Caki2 (cell line): ENCODE measurements at places on chromosomes 2 and 18.
A peak's percentile ranks its signal among the peaks of the same experiment; 100 is the strongest.

DNA sequence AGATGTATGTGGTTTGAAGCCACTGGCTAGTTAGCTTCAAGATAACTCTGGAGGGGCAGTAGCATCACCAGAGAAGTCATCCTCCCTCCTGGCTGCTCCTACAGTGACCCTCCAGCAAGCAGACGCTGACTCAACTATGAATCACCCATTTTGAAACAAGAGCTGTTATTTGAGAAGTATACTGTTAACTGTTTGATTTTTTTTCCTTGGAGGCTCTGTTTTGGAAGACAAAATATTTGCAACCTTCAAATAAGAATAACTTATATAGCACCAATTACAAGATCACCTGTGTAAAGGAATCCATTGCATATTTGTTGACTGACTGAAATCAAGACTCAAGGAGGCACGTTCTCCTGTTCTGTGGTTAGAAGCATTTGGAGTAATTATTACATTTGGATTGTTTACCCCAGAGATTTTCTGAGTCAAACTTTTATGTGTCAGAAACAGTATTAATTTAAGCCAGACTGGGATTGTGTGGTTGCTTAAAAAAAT is 313.8 kb downstream of the MTX2 start:
- DNase-seq = peak; percentile 89

GRCh38 chr2:30276455-30276911 is 45.1 kb downstream of the LBH start:
- no peak for DNase-seq

DNA sequence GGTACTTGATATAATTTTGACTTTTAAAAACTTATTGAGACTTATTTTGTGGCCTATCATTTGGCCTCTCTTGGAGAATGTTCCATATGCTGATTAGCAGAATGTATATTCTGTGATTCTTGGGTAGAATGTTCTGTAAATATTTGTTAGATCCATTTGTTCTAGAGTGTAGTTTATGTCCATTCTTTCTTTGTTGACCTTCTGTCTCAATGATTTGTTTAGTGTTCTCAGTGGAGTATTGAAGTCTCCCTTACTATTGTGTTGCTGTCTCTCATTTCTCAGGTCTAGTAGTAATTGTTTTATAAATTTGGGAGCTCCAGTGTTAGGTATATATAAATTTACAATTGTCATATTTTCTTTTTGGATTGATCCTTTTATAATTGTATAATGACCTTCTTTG is 349.6 kb upstream of the CWC22 start:
- no peak for DNase-seq

DNA sequence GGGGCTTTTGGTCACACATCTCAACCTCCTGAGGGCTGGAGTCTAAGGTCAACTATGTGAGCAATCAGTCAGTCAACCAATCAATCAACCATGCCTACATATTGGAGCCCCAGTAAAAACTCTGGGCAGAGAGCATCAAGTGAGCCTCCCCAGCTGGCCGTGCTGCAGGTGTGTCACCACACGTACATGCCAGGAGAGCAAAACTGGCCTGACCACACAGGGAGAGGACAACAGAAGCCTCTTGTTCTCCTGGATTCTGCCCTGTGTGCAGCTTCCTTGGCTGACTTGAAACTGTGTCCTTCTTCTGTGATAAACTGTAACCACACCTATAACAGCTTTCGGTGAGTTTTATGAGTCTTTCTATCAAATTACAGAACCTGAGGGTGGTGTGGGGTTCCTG is 25.9 kb downstream of the GPR35 start:
- DNase-seq = no peak

DNA sequence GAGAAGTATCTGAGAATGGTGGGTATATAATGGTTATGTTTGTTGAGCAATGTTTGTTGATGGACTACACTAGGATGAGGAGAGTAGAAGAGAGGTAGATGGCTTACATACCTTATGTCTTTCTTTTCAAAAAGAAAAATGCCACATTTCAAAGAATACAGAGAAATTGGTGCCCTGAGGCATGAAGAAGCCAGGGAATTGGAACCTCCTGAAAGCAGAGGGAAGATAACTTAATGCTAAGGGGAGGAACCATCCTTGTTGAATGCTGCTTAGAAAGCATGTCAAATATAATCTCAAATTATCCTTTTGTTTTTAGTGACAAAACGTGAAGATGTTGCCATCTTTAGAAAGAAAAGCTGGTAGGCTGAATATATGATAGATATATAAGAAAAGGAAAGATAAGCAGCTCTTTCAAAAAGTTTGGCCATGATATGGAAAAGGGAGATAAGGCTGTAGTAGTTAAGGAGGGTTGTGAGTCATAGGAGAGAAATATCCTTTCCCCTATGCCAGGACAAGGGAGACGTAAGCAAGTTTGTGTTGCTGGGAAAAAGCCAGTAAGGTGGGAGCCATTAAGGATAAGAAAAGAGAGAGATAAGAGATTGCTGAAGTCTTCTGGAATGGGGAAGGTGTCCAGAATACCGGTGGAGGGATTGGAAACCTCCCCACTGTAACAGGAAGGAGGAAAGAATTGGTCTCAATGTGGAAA is 66.3 kb downstream of the SCN2A start:
- DNase-seq = no peak

- DNase-seq = no peak
Observed at GRCh38 chr2:105224444-105224843, 17.1 kb upstream of the GPR45 start.

DNA sequence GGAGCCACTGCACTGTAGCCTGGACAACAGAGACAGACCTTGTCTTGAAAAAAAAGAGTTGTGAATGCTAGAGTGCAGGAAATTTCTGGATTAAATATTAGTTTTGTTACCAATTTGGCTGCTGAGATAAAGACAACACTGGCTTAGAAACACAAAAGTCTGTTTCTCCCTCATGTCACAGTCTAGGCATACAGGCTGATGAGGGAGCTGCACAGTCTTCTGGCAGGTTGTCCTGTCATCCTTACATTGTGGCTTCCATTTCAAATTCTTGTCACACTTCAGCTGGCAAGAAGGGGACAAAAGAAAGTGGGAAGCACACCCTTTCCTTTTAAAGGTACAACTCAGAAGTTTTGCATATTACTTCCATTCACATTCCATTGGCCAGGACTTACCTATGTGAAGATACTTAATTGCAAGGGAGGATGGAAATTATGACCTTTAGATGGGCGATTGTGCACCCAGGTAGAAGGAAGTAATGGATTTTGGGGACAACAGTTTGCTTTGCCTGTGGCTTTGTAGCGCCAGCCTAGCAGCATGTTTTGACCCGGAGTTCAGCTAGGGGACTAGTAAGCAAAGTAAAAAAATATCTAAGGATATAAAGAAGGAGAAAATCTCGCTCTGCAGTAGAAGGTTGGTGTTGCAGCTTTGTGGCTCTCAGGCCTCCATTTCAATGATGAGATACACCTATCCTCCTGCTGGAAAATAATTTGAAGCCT is 55.9 kb downstream of the SPATS2L start:
- no peak for DNase-seq

GRCh38 chr18:75809926-75810255 is 382.4 kb upstream of the SMIM21 start:
- no peak for DNase-seq

GRCh38 chr2:53670331-53670730 is 97.3 kb upstream of the CHAC2 start:
- DNase-seq = no peak

- no peak for DNase-seq
Observed at GRCh38 chr2:2306878-2307277, 24.2 kb downstream of the MYT1L start.

GRCh38 chr2:213145715-213146242 is 5.6 kb downstream of the IKZF2 start:
- DNase-seq = no peak

- DNase-seq = no peak
Observed at GRCh38 chr2:179031731-179032408, 18.1 kb downstream of the CCDC141 start.

- no peak for DNase-seq
Observed at GRCh38 chr2:14902953-14903352, 270.4 kb downstream of the LRATD1 start.

GRCh38 chr18:36658611-36659010 is 170.2 kb downstream of the TPGS2 start:
- no peak for DNase-seq

DNA sequence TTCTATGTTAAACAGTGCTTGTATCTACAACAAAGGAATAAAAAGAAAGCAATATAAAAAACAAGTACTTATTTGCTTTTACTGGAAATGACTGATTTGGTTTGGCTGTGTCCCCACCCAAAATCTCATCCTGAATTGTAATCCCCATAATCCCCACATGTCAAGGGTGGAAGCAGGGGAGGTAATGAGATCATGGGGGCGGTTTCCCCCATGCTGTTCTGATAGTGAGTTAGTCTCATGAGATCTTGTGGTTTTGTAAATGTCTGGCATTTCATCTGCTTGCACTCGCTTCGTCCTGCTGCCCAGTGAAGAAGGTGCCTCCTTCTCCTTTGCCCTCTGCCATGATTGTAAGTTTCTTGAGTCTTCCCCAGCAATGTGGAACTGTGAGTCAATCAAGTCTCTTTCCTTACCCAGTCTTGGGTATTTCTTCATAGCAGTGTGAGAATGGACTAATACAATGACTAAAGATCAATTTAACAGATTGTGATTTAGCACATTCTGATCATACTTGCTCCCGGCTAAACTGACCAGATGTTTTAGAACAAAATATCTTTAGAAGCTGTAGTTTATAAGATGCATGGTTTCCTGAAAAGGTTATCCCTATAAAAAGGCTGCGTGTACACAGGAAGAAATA is 19.9 kb downstream of the PTH2R start:
- no peak for DNase-seq

- no peak for DNase-seq
Observed at GRCh38 chr18:3248062-3248657, 559 bp downstream of the MYL12A start.
